Gastroesophageal sphincter (tissue), 4 donors: ENCODE measurements at places on chromosomes 1 and 21. TPM values are rescaled to one million over a fixed set of nuclear protein-coding genes. Genes with fewer than 3 reads are reported as not detected.
A peak's percentile ranks its signal among the peaks of the same experiment; 100 is the strongest.

TMPRSS3 gene
- total RNA-seq = not detected

ZBTB8A gene
- total RNA-seq = 10.9 TPM

ZDHHC18 gene
- 11.7 TPM for total RNA-seq

TMEM82 gene
- not detected for total RNA-seq

HEATR1 gene
- total RNA-seq = 15.9 TPM

DNA sequence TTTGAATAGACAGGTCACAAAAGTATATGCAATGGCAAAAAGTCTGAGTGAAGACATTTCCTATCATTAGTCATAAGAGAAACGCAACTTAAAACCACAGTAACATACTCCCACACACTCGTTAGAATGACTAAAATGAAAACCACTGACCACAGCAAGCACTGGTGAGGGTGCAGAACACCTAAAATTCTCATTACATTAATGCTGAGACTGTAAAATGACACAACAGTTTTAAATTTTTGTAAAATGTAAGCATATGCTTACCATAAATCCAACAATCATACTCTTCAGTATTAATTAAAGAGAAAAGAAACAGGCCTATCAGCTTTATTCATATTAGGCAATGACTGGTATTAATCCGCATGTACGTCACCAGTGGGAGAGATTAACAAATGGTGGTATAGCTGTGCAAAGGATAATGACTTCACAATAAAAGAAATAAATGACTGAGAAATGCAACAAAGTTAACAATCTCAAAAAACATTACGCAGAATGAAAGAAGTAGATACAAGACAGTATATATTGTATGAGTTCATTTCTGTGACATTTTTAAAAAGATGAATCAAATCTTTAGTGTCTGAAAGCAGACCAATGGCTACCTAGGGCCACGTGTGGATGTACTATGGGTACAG, 253.5 kb downstream of the AKT3 start:
- ATAC-seq = no peak

GRCh38 chr21:33367309-33367973, 35.8 kb upstream of the IFNGR2 start:
- no peak for ATAC-seq

GRCh38 chr1:91507328-91507727, 6.7 kb downstream of the CDC7 start:
- no peak for ATAC-seq

DNA sequence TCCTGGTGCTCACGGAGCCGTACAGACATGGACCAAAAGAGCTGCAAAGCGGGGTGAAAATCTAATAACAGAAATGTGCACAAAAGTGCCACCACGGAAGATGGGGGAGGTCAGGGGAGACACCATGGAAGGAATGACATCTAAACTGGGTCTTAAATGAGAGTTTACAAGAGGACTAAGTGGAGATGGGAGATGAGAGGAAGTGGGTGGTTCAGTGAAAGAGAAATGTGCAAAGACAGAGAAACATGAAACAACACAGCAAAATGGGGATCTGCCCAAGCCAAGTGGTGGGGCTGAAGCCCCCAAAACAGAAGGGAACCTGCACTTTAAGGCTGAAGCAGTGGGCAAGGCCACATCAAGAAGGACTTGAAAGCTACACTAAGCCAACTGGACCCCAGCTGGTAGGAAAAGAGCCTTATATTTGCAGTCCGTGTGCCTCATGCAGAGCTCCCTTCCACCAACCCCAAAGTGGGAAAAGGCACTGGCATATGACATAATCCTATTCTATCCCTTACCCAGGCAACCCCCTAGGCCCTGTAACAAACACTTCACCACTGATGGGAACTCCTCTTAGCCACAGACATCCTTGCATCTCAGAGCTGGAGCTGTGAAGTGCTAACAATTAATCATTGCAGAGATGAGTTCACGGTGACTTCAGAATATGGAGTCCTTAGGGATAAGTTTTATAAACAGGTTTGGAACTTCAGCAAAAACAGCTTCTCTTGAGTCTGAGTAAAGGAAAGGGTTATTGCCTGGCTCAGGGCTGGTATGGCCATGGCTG, 198.6 kb upstream of the EDN2 start:
- no peak for ATAC-seq

DNA sequence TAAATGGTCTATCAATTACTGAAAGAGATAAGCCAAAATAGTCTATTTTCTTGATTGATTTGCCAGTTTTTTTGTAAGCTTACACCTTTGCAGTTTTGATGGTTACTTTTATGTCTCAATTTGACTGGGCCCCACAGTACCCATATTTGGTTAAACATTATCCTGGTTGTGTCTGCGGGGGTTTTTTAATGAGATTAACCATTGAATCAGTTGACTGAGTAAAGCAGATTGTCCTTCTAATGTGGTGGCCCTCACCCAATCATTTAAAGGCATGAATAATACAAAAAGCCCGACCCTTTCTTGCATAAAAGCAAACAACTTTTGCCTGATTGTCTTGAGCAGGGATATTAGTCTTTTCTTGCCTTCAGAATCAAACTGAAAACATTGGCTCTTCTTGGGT, 650.0 kb upstream of the RGS18 start:
- ATAC-seq = no peak

GRCh38 chr1:198261886-198262285, 105.1 kb downstream of the NEK7 start:
- no peak for ATAC-seq

GRCh38 chr1:26122988-26123973, 11.7 kb downstream of the PDIK1L start:
- no peak for ATAC-seq

DNA sequence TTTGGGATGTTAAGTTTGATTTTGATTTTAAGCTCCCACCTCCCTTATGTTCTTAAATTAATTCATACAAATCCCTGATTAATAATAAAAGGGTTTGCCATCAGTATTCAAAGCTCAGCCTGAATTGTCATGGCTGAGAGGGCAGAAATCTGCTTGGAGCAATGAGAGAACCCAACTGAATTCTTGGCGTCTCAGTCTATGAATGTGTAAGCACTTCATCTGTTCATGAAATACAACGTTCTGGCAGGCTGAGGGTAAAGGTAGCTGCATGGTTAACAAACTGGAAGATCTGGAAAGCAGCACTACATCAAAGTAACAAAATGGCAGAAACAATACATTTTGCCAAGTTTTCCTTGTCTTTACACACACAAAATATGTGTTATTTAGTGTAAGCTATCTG, 95.3 kb downstream of the ACBD6 start:
- no peak for ATAC-seq

DNA sequence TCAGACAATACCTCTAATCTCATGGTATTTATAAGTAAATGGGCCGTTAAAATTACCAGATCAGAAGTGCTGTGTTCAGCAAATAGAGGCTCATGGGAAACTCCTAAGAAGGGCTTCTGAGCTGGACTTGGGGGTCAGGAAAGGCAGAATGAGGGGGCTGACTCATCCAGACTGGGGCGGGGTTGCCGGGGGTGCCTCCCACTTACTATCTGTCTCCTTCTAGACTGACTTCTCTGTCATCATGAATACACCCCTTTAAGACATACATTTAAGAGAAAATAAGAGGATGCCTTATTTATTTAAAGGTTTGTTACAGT, 96.0 kb upstream of the ERRFI1 start:
- ATAC-seq = peak; percentile 21

- ATAC-seq = no peak
Measured at GRCh38 chr1:203229471-203230135, at the start of gene CHIT1. Gene CHIT1 (minus strand): TSS chr1:203229673. CDS start chr1:203229636, 37 bp downstream.

DNA sequence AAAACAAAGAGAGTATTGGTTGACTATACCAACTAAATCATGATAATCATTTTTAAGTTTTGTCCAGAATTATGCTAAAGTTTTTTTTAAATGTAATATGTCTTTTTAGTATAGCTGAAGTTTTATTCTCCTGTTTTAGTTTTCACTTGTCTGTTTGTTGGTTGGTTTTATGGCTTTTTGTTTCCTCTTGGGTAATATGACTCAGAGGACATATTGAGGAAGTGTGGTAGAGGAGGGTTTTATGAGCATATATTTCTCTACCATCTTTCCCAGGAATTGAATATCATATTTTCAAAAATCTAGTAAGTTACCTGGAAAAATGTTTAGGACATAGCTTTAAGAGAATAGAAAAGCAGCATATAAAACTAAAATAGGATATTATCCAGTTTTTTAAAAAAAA, 68.6 kb upstream of the MCOLN3 start:
- no peak for ATAC-seq

DNA sequence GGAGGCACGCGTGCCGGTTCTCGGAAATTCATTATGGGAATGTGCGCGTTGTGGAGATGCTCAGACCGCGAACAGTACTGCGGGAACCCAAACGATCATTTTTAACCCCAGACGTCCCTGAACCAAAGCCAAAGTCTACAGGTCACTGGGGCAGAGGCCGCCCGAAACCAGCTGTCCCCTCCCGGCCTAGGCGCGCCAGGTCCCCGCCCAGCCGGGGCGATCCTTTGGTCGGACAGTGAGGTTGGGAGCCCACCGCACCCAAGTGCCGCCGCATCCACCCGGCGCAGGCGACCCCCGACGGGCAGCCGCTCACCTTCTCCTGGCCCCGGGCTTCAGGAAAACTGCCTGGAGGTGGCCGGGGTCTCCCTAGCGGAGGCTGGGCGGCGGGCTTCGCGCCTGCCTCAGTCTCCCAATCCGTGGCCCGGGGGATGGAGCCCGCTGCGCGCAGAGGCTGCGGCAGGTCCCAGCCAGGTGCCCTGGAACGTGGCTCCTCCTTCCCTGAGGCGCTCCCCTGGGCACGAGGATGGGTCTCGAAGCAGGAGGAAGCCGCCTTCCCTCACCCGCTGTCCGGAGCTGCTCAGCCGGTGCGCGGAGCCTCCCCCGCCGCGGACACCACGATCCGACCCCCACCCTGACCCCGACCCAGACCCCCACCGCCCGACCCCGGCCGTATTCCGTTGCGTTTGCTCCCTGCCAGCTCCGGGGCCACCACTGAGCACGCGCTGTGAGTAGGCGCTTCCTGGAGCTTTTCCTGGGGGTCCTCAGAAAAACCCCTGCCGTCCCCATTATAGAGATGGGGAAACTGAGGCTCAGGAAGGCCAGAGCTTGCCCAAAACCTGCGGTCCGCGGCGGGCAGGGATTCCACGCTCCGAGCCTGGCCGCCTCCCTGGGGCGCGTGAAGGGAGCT, 8.1 kb upstream of the SLX9 start:
- ATAC-seq = no peak

DNA sequence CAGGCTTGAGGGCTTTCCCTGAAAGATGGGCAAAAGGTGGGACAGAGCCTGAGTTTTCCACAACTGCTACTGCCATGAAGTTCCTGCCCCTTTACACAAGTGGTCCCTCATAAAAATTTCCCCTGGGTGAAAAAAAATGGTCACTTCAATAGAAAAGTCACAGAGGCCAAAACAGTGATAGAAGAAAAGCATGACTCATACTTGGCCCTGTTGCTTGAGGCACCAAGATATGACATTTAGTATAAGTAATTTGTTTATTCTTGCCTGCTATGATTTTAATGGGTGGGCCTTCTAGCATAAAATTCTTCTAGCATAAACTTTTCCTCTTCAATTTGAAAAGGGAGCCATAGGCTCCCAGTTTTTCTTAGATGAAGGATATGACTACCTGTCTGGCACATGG, 280.2 kb downstream of the DPYD start:
- ATAC-seq = no peak

- ATAC-seq = no peak
Measured at GRCh38 chr1:233006108-233006507, 55.7 kb downstream of the NTPCR start.

DNA sequence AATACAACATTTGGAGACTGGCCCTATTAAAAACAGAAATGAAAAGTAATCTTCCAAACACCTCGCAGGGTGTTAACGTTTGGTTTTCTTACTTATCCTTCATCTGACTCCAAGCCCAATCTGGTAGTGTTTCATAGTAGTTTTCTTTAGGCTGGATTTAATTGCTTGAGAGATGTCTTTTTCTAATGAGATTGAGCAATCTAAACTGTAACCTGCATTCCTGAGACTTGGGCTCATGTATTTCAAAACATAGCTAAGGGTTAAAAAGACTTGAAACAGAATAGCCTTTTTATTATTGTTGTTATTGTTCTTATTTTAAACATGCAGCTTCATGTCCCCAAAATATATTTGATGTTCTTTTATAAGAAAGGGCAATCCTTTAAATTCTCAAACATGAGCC, 278.9 kb downstream of the TGFB2 start:
- ATAC-seq = no peak

DNA sequence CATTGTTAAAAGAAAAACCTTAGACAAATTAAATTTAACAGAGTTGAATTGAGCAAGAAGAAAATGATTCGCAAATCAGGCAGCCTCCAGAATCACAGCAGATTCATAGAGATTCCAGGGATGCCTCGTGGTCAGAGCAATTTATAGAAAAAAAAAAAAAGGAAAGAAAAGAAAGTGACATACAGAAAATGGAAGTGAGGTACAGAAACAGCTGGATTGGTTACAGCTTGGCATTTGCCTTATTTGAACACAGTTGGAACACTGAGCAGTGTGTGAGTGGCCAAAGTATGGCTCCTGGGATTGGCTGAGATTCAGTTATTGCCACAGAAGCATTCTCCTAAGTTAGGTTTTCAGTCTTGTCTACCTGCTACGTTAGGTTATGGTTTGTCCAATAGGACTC, 9.1 kb upstream of the C21orf91 start:
- ATAC-seq = no peak

GRCh38 chr21:31293986-31294385, 50.1 kb downstream of the TIAM1 start:
- ATAC-seq = no peak

GRCh38 chr1:81582467-81582986, 218.2 kb upstream of the ADGRL2 start:
- ATAC-seq = no peak

GRCh38 chr21:44283948-44284347, 1.7 kb upstream of the AIRE start:
- ATAC-seq = no peak

DNA sequence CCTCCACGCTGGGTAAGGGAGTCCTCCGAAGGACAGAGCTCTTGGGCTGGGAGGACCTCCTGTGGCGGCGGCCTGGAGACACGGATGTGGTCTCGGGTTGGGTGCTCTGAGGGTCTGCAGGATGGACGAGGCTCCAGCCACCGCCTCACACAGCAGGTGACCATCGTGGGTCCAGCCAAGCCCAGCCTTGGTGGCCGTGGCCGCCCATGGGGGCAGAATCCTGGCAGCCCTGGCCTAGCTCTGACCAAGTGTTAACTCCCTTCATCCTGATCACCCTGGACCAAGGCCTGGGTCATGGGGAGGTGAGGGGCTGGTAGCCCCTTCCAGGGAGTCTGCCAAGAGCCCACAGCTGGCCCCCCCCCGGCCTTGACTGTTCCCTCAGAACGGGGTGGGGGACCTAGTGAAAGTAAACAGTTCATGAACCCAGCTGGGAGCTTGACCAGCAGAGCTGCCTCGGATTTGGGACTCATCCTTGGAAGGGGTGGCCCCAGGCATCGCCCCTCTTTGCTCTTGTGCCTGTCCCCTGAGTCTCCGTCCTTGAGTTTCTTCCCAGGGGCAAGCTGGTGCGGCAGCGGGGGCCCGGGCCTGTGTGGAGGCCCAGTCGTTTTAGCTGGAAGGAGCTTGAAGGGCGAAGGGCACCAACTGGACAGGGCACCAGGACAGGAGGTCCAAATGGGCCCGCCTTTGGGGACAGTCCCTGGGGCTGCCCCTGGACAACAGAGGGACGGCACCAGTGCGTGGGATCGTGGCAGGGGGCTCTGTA, 17.8 kb downstream of the ARHGEF16 start:
- ATAC-seq = no peak
